ENCODE measurements at places on chromosomes 12 and 14. TPM values are rescaled to one million over a fixed set of nuclear protein-coding genes. Genes with fewer than 3 reads are reported as not detected.

SMOC1 gene
- 1.5 TPM for total RNA-seq

IKZF4 gene
- 10.7 TPM for total RNA-seq

RTL1 gene
- total RNA-seq: 0.09 TPM

PCK2 gene
- 8.9 TPM for total RNA-seq

OR4N5 gene
- not detected for total RNA-seq

CELA1 gene
- not detected for total RNA-seq

ANO2 gene
- 11.3 TPM for total RNA-seq

INSM2 gene
- total RNA-seq: 0.17 TPM

RASAL1 gene
- total RNA-seq: 0.65 TPM

ABCD4 gene
- total RNA-seq: 43.9 TPM

GRCh38 chr14:103056322-103057027 lies 874 bp downstream of the CDC42BPB start:
- DNase-seq: peak; percentile 89
- H3K36me3 ChIP-seq: no peaks in the 10 kb centered on the region
- peaks cover 11% of the 10 kb centered on the region for H3K4me1 ChIP-seq
- peak overlapping the region; percentile 96 for H3K27ac ChIP-seq
- H3K27me3 ChIP-seq: no peaks in the 10 kb centered on the region
- H3K4me3 ChIP-seq: peak overlapping the region; percentile 99

DNA sequence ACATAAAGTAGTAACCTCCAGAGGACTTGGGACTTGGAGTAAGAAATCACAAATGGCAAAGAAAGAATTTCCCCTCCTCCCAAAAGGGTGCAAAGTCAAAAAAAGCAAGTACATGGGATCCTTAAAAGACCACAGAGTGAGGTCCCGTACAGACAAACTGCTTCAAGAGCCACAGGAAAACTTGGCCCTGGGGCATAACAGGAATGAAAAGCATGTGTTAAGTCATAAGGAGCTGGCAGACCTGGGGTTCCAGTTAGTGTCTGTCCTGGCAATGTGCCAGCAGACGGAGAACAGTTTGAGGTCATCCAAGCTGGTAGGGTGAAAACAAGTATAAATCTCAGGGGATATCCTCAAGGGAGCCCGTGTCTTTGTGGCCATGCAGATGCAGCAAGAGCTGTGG lies 73.2 kb downstream of the HSD17B6 start:
- peak; percentile 15 for DNase-seq
- H3K36me3 ChIP-seq: no peaks in the 10 kb centered on the region
- peaks cover 37% of the 10 kb centered on the region for H3K4me1 ChIP-seq
- H3K27ac ChIP-seq: no peak overlapping the region
- H3K4me3 ChIP-seq: no peak overlapping the region

DNA sequence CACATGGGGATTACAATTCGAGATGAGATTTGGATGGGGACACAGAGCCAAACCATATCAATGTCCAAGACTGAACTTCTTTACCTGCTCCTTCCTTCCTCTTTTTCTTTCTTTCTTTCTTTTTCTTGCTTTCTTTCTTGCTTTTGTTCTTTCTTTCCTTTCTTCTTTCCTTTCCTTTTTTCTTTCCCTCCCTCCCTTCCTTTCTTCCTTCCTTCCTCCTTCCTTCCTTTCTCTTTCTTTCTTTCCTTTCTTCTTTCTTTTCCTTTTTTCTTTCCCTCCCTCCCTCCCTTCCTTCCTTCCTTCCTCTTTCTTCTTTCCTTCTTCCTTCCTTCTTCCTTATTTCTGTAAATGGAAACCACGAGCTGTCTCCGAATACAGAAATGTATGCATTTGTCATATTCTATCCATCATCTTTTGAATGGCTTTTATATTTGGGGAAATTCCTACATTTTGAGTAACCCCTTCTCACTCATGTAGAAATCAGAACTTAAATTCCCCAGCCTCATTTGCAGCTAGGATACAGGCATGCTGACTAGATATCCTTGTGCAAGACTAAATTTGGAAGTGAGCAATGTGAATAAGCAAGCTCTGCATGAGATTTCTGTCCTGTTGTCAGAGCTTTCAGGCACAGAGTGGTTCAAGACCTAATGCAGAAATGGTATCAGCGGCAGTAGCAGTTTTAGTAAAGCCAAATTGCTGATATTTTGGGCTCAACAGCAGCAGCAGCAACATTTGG lies 11.5 kb downstream of the GPR33 start:
- DNase-seq: no peak
- no peaks in the 10 kb centered on the region for H3K4me1 ChIP-seq
- H3K27me3 ChIP-seq: no peaks in the 10 kb centered on the region
- no peak overlapping the region for H3K27ac ChIP-seq

DNA sequence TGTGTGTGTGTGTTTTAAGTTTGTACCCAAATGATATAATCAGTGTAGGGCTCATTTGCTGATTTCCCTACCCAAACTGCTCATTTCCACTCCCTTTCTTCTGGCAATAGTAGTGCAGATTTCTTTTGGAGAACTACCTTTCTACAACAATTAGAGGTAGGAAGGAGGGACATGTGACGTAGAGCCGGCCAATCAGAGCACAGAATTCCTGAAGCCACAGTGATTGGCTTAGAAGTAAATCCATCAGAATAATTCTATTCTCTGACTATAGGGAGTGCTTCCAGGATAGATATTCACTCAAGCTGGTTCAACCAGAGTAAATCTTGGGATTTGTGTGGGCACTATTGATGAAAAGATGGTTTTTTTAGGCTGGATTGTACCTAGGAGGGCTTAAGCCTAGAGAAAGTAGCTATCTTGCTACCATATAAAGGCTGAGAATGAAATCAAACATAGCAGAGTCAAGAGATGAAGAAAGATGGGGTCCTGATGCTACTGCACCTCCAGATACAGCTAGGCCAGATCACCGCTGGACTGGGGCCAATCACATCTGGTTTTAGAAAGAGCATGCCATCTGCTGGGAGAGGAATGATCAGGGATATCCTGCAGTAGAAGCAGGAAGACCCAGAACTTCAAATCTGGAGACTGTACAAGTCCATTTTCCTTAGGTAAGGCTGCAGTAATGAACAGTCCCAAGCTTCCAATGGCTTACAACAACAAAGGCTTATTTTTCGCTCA lies 54.1 kb upstream of the NUAK1 start:
- no peak overlapping the region for H3K4me3 ChIP-seq
- no peak overlapping the region for H3K27ac ChIP-seq
- no peaks in the 10 kb centered on the region for H3K27me3 ChIP-seq
- no peaks in the 10 kb centered on the region for H3K36me3 ChIP-seq

DNA sequence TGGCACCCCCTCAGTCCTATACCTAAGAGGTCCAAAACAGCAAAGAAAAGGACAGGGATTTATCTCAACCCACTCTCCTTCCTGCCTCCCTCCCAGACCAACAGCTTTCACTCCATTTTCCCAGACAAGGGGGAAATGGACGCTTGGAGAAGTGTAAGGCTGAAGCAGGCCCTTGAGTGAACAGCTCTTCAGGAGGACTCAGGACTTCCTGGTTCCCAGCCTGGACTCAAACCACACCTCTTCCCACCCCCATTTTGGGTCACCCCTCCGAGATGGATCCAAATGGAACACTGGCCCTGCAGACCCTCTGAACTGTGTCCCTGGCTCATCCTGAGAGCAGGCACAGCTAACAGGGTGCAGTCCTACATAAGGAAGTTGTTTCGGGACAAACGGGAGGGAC lies 2.7 kb downstream of the KMT2D start:
- no peaks in the 10 kb centered on the region for H3K27me3 ChIP-seq
- no peak for DNase-seq
- peak overlapping the region; percentile 41 for H3K4me3 ChIP-seq
- peak overlapping the region; percentile 18 for H3K27ac ChIP-seq
- H3K36me3 ChIP-seq: peaks cover 19% of the 10 kb centered on the region

GRCh38 chr12:89927226-89927698 lies 218.6 kb upstream of the ATP2B1 start:
- H3K4me1 ChIP-seq: no peaks in the 10 kb centered on the region
- no peak overlapping the region for H3K4me3 ChIP-seq
- no peak overlapping the region for H3K27ac ChIP-seq
- no peaks in the 10 kb centered on the region for H3K27me3 ChIP-seq
- no peak for DNase-seq
- H3K36me3 ChIP-seq: no peaks in the 10 kb centered on the region

DNA sequence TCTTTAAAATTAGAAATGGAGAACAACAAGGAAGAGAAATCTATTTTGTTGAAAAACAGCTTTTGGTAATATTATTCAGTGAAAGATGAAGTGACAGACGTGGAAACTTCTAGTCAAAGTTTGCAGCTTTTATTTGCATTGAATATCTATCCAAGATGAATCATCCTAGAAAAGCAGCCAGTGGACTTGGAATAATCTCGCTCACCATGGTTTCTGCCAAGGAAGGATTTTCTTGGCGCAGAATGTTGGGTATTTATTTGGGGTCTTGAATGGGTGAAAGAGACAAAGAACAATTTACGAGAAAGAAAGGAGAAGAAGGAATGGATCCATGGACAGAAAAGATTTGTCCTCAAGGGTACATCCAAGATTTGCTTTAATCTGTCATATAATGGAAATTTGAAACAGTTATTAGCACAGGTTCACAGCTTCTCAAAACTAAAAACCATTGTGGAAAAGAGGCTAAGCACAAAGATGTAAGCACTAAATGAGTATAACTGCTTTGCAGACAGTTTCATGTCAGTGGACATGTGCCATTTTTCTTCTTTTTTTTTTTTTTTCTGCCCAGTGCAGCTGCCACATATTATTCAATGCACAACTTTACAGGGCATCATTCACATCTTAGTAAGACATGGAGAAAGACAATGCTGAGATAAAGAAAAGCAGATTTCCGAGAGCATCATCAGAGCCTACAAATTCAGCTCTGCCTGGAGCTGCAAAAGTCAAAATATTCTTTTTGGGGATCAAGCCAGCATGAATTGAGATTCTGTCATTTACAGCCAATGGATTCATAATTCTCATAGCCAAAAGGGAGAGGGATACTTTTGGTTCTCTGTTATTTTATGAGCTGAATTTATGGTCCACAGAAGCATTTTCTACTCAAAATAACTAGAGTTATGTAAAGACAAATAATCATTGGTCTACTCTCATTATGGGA lies 333.7 kb downstream of the DAD1 start:
- no peaks in the 10 kb centered on the region for H3K36me3 ChIP-seq
- H3K27me3 ChIP-seq: no peaks in the 10 kb centered on the region
- H3K27ac ChIP-seq: no peak overlapping the region

GRCh38 chr12:132079200-132079599 lies 64.9 kb downstream of the DDX51 start:
- no peaks in the 10 kb centered on the region for H3K27me3 ChIP-seq
- H3K27ac ChIP-seq: no peak overlapping the region
- no peak overlapping the region for H3K4me3 ChIP-seq
- H3K4me1 ChIP-seq: peaks cover 4% of the 10 kb centered on the region

- H3K4me1 ChIP-seq: peaks cover 2% of the 10 kb centered on the region
- no peaks in the 10 kb centered on the region for H3K27me3 ChIP-seq
- H3K4me3 ChIP-seq: no peak overlapping the region
- H3K27ac ChIP-seq: no peak overlapping the region
- DNase-seq: peak; percentile 67
- H3K36me3 ChIP-seq: peaks cover 4% of the 10 kb centered on the region
Measured at GRCh38 chr12:22474970-22475720, 69.2 kb downstream of the C2CD5 start.
